ENCODE measurements at places on chromosomes 13 and 19.

- DNase-seq, result no peak
These were observed 273.2 kb downstream of the MYO16 start for GRCh38 chr13:108902405-108903155.

GRCh38 chr19:19525611-19526380 is 2.9 kb upstream of the YJEFN3 start:
- no peak for DNase-seq

DNA sequence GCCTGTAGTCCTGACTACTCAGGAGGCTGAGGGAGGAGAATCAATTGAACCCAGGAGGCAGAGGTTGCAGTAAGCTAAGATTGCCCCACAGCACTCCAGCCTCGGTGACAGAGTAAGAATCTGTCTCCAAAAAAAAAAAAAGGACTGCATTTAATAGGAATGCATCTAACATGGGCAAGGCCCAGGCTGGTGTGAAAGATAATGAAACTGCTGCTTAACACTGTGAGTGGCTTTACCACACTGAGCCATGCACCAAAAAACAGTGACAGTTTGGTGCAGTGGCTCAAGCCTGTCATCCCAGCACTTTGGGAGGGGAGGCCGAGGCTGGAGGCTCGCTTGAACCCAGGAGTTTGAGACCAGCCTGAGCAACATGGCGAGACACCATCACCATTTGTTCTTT is 8.6 kb downstream of the GTF2F1 start:
- no peak for DNase-seq

GRCh38 chr13:113732176-113732960 is 26.7 kb upstream of the TMEM255B start:
- no peak for DNase-seq

- no peak for DNase-seq
These were observed 159.9 kb downstream of the USP12 start for GRCh38 chr13:27011661-27012060.

- DNase-seq, result peak; percentile 14
These were observed 34.4 kb upstream of the OXGR1 start for GRCh38 chr13:97028441-97029299.

- no peak for DNase-seq
These were observed 20.6 kb upstream of the OLFM2 start for GRCh38 chr19:9956956-9957355.

- DNase-seq, result no peak
These were observed 209.9 kb downstream of the DCT start for GRCh38 chr13:94269557-94269956.

DNA sequence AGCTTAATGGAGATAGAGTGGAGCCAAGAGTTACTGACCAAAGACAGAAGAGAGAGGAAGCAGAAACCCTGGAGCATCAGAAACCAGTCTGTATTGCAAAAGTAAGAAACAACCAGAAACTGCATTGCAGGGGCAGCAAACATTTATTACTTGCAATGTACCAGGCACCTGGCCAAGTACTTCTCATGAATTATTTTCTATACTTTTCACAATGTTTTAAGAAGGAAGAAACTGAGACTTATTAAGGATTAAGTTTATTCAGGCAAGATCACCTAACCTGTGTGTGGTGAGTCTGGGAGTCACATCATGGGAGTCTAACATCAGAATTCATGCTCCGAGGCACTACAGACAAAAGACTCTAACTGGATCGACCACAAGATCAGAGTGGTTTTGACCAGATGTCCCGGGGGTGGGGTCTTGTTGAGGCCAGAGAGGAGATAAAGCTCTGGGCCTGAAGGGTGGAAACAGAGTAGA is 47.4 kb downstream of the TNFRSF19 start:
- no peak for DNase-seq

DNA sequence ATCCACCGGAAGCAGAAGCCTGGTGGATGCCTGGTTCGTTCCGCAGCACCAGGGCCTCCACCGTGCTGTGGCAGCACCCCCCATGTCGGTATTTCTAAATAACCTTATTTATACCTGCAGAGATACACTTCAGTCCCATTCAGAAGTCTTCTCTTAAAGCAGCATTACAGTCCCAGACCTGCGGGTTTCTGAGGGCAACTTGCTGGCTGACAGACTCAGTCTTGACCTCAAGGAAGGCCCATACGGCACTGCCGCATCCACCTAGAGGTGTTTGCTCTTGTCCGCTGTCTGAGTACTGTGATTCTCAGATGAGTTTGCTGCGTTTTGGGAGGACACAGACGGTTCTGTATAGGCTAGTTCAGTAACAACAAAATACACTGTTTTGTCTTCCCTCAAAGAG is 16.9 kb upstream of the TEX29 start:
- no peak for DNase-seq

- DNase-seq, result peak; percentile 68
These were observed 8.8 kb downstream of the ALOX5AP start for GRCh38 chr13:30744056-30744680.

GRCh38 chr19:28297036-28297435 is 915.9 kb downstream of the UQCRFS1 start:
- no peak for DNase-seq

GRCh38 chr13:40375489-40376171 is 290.8 kb downstream of the FOXO1 start:
- DNase-seq, result no peak

DNA sequence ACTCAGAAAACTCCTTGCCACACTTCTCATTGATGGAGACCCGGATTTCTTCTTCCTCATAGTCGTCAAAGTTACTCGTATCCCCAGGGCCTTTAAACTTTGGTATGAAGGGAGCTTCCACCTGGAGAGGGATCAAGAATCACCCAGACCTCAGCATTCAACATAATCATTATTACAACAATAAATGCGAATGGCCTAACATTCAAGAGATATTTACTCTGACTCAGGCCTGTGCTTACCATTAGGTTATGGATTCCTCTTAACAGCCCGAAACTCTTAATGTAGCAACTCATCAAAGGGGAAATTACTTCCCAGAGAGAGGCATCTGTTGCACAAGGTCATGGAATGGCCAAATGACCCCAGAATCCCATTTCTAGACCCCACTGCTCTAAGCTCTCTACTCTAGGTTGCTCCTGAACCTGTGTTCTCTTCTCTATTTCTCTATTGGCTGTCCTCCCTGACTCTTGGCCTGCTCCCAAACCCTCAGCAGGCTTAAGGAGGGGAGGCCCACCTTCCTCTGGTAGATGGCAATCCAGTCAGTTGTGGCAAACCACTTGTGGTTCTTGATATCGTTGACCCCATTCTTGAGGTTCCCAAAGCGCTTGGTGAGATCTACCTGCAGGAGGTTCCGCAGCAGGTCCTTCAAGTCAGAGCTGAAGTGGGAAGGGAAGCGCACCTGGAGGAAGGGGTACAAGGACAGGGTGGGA is 2.7 kb upstream of the SAMD1 start:
- DNase-seq, result no peak

GRCh38 chr13:108621462-108621861 is 7.9 kb upstream of the MYO16 start:
- no peak for DNase-seq

- DNase-seq, result no peak
These were observed 1570.8 kb downstream of the OLFM4 start for GRCh38 chr13:54599413-54599812.

- DNase-seq, result no peak
These were observed 105.5 kb downstream of the ZAR1L start for GRCh38 chr13:32209652-32210051.

DNA sequence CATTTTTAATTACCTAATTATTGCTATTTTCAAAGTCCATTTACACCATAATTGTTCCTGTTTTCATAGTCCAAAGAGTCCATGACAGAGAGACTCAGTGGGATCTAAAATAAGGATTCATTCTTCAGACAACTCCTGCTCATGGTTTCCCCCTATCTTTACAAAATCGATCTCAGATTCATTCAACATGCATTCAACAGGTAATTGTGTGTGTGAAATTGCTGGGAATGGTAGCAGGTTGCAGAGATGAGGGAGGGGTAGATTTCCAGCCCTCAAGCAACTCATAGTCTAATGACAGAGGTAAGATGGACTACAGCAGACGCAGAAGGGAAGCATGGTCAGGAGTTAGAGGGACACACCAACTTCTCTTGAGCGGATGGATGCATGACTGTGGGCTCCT is 138.1 kb downstream of the TSHZ3 start:
- DNase-seq, result no peak

GRCh38 chr13:31930901-31931522 is 100.6 kb upstream of the FRY start:
- no peak for DNase-seq

DNA sequence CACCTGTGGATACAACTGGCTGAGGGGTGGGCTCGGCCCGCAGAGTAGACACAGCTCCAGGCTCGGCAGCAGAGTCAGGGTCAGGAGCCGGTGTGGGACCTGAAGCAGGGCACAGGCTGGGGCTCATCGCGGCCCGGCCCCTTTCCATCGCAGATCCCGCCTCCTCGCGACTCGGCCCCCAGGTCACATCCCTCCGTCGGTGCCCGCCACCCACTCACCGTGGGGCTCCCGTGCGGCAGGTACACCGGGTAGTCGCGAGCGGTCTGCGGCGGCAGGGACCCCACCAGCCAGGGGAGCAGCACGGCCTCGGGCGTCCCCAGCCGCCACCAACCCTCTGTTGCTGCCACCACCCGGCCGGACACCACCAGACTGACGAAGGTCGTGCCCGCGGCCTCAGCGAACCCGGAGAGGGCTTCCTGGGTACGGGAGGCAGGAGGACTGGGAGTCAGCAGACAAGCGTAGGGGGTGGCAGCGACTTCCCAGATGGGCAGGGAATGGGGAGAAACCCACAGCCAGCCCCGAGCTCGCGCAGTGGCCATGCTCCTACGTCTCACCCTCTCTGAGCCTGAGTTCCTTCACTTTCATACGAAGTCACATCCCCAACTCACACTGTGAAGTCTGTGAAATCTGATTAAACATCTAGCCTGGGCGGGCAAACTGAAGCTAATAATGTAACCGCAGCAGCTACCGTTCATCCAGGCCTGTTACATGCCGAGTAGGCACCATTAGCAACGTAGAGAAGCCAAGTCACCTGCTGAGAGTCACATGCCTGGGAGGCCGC is 3.7 kb downstream of the FUZ start:
- peak; percentile 10 for DNase-seq

- DNase-seq, result no peak
These were observed 20.0 kb upstream of the LGALS14 start for GRCh38 chr19:39684267-39684666.

GRCh38 chr13:94827566-94827965 is 115.2 kb upstream of the SOX21 start:
- DNase-seq, result no peak

- no peak for DNase-seq
These were observed 5.5 kb downstream of the PHLDB3 start for GRCh38 chr19:43499042-43499441.

DNA sequence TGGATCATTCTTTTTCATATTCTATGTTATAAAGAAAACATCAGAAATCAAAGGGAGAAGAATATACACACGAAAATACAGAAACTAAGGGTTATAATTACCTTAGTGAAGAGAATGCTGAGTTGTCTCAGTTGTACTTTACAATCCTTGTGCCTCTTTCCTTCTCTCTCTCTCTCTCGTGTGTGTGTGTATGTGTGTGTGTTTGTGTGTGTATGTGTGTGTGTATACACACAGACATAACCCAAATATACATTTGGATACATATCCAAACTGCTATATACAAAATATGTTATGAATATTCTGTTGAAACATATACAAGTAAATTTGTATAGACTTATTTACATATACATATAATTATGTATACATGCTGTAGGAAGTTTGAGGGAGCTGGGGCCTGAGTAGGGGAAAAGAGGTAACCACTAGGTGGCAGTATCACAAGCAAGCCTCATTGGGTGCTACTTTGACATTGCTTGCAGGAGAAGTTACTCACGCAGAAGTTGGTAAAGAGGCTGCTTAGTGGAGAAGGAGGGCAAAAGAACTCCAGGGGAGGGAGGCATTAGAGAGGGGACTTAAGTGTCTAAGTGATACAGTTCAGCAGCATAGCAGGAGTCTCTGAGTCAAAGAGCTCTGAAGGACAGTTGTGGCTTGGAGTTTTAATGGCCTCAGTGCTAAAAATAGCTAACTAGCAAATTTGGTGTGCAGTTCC is 465.1 kb upstream of the PCDH20 start:
- DNase-seq, result no peak

DNA sequence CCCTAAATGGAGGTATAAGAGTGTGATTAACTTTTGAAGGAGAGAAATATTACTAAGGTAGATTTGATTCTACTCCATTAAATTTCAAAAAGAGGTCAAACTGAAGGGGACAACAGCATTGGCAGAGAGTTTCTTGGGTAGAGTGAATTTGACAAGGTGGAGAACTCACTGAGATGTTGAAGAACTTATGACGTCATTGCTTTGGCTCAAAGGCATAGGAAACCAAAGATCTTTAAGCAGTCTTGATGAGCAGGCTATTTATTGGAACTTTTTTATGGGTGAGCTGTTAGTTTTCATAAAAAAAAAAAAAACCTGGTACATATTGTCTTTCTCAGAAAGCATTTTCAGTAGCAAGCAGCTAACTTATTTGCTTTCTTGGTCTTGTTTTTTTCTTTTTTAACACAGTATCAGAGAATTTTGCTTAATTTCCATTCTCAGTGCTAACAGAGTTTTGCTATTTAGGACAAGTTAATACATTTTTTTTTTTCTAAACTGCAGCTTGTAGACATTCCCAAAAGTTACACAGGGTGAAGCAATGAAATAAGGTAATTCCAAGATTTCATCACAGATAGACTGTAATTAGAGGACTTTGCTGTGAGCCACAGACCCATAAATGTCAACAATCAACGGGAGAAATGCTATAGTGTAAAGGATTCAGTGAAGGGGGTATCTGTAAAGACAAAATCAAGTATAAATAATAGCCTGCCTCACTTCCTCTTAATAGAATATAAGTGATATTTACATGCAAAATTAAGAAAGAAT is 412.2 kb upstream of the KLHL1 start:
- no peak for DNase-seq

DNA sequence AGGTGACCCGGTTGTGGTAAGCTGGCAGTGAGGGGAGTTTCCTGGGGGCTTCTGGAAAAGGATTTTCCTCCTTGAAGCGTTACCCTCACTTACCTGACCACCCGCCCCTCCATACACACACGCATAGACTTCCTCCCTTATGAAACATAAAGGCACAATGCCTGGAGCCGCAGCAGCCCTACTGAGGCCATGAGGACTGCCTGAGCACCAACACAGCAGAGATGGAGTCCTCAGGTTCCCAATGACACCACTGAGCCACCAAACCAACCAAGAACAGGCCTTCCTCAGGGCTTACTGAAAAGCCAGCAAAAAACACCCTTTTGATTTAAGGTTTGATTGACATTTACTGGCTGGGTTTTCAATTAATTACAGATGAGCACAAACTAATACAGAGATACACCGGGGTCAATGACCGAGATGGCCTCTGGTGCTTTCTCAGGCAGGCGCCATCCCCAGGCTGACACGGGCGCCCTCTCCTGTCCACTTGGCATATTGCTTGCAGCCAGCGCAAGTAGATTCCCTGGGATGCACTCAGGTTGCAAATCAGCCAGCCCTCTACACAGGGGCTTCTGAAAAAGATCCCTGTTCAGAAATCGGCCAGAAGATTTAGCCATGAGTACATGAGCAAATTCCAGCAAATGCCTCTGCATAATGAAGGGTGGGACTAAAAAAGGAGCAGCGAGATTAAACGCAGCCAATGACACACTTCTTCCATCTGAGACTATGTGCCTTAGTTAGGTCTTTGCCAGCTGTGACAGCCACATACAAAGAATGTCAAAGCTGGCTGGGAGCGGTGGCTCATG is 14.8 kb downstream of the OPA3 start:
- DNase-seq, result peak; percentile 32
